Motor neuron (in vitro differentiated cells): ENCODE measurements at places on chromosomes 2 and 18. TPM values are rescaled to one million over a fixed set of nuclear protein-coding genes. Genes with fewer than 3 reads are reported as not detected.

ANKRD36C gene
- 13.1 and 15.7 TPM in 2 replicates for total RNA-seq

- no peak for ATAC-seq
Measured at GRCh38 chr2:177989029-177989885, 83.3 kb downstream of the PDE11A start.

DNA sequence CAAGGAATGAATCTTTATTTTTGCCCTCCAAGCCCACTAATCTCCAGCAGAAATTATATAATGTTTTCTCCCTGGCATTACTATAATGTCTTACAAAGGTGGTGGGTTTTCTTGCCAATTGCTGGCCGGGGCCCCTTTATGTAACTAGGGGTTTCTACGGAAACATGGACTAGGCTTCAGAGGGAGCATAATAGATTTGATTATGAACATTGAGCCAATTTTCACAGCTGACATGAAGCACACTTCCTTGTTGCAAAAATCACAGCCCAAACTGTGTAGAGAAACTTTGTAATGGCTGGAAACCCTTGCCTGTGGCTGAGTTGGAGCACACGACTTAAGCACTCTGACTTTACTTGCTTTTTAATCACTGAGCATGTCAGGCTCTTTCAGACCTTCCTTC is 3.8 kb upstream of the CYRIA start:
- ATAC-seq = no peak

- ATAC-seq = no peak
Measured at GRCh38 chr2:101340141-101340551, 31.6 kb upstream of the RNF149 start.

CYB5A gene
- total RNA-seq = 39.9 and 41.7 TPM in 2 replicates

GRCh38 chr2:43300781-43301583 is 74.6 kb upstream of the ZFP36L2 start:
- no peak for ATAC-seq

TACR1 gene
- 6.9 and 13.5 TPM in 2 replicates for total RNA-seq
